ENCODE measurements at places on chromosomes 3 and 15.

DNA sequence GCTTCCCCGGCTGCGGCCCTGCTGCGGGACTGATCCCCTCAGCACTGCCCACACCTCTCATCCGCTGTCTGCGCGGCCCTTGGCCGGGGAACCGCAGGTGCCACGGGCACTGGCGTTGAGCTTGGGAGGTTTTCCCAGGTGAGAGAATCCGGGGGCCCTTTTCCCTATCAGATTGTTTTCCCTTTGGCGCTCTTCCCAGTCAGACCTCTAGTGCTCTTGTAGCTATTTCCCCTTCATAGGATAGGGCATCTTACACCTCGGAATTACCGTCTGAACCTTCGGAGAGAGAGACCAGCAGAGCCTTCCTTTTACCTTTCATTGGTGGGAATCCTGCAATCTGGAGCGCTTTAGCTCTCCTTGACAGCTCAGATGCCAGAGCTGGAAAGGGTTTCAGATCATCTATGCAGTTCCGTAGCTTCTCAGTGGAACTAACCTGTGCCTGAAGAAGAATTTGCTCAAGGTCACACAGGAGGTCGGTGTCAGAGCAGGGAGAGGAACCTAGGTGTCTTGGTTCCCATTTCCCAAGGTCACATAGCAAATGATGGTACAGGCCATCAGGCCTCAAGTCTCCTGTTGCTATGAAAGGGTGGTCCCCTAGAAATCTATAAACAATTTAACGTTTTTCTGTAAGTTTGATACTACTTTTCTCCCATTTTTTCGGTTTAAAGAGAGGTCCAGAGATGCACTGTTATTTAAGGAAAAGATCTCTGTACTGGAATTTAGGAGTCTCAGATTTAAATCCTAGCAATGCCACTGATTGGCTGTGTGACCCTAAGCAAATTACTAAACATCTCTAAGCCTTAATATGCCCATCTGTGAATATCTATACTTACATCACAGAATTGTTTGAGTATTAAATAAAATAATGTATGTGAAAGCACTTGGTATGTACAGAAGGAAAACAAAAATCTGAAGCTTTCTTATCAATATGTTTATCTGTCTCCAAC is 916 bp downstream of the IDH3A start:
- DNase-seq, result no peak

DNA sequence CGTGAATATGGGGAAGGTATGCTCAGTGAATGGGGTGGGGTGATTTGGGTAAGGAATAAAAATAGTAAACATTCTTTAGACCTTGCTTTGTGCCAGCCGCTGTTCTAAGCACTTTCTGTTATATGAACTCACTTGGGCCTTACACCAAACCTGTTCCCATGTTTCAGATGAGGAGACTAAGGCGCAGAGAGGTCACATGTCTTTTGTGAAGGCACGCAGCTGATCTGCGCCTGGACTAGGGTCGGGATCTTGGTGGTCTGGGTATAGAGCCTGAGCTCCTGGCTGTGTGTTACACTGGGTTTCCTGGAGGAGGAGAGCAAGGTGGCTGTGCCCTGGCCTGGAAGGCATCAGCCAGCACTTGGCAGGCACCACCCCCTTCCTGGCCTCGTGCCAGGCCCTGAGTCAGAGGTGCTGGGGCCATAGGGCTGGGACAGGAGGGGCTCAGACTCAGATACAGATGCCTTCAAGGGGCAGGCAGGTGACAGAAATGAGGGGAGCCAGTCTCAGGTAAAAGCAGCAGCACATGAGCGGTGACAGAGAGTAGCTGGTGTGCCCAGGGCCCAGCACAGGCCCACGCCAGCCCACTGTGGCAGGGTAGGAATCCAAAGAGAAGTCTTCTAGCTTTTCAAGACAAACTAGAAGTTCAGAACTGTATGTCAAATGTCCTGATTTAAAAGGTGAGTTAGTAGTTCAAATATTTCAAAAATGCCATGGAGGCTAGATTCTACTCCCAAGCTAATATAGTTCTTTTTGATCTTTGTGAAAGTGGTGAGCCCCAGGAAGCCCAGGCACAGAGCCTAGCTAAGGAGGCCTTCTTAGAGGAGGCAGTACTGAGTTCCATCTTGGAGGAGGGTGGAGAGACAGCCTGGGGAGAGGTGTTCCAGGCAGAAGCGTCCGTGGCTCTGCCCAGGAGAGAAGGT is 83.1 kb downstream of the DNAJB8 start:
- DNase-seq, result peak; percentile 43

DNA sequence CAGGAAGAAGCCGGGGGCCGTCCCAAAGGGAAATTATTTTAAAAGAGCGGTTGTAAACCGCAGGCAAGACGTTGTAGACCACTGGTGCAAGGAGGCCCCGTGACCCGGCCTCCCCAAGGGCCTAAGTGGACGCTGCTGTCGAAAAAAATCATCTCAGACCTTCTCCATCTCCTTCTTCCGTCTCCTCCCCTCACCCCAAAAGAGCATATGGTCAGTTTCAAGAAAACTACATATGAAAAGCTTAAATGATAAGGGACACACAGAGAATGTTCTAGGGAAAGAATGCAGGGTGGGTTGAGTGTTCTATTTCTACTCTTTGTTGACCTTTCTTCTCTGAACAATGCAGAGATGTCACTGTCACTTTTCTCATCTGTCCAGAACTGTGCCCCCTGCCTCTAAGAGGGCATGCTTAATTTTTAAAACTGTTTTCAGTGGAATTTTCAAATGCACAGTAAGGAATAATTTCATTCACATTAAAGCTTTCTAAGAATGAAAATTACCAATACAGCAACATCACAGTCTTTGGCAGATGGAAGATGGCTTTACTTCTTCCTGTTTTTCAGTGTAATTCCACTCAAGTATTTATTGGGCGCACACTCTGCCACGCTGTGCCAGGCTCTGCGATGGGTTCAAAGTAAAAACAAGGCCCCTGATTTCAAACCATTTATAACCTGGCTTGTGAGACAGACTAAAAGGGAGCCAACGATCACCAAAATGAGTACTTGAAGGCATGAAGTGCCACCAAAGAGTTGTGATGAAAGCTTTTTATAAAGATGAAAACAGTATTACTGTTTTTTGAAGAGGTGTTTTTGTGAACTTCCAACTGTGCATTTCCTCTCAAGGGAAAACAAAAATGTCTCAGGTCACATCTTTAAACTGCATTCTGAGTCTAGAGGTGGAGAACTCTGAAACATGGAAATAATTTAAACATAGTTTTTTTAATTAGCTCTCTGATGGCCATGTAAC is 891 bp upstream of the TOP2B start:
- no peak for DNase-seq

- no peak for DNase-seq
Measured at GRCh38 chr15:39432026-39432425, 148.9 kb upstream of the THBS1 start.

GRCh38 chr15:37124331-37124730 is 24.0 kb upstream of the MEIS2 start:
- no peak for DNase-seq

DNA sequence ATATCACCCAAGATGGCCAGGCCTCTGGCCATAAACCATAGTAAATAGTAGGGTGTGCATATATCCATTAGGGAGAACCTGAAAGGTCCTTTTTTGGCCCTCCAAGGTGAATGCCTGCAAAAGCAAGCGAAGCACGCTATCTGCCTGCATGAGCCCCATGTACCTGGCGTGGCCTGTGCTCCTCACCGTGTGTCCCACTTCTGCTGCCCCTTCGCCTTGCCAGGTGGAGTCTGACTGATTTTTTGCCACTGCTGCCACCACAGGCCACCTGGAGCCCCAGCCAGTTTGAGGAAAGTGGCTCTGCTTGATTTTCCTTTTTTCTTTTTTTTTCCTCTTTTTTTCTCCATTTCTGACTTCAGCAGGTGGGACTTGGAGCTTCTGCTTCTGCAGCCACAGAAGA is 139.7 kb downstream of the SNRPN start:
- no peak for DNase-seq

DNA sequence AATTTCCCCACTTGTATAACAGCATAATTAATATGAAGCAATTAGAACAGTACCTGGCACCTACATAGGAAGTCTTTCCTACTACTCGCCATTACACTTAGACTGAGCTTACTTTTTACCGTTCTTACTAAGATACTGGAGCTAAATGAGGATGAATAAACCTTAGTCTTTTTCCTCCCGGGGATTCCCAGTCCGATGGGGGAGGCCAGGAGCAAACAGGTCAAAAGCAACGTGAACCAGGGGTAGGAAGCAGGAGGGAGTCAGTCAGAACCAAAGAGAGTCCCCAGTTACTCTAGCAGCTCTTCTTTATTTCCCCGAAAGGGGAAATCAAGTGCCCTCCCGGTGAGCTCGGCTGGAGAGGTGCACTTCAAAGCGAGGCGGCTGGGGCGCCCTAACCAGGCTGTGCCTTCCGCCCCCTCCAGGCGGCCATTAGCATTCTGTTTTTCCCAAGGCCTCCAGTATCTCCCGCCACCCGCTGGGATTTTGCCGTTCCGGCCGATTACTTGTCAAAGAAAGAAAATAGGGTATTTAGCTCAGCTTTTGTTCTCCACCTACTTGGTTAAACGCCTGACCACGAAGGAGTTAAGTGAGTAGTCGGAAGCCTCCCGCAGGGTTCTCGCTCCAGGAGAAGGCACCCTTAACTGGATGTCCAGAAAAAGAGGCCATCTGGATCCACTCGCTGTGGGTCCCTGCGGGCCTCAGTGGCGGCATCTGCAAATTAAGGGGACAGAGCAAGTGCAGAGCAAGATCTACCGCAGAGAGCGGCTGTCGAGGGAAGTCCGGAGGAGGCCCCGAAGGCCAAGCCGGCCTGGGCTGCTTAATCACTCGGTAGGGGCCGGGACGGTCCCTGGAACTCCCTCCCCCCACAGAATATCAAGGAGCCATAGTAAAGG is 6.3 kb upstream of the EOMES start:
- DNase-seq, result no peak

GRCh38 chr3:100082714-100083113 is 31.6 kb downstream of the FILIP1L start:
- DNase-seq, result no peak

GRCh38 chr15:36499412-36500389 is 79.7 kb upstream of the CDIN1 start:
- DNase-seq, result no peak

DNA sequence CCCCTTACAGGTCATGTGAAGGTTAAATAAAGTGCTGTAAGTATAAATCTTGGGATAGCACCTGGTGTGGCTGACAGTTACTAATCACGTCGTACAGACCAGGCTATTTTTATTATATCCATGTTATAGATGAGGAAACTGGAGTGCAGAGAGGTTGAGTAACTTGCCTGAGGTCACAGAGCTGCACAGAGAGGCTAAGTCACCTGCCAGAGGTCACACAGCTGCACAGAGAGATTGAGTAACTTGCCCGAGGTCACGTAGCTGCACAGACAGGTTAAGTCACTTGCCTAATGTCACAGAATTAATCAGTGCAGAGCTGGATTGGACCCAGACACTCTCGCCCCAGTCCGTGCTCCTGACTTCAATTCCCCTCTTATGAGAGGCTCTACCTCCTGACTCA is 171.5 kb downstream of the NUP210 start:
- DNase-seq, result no peak

DNA sequence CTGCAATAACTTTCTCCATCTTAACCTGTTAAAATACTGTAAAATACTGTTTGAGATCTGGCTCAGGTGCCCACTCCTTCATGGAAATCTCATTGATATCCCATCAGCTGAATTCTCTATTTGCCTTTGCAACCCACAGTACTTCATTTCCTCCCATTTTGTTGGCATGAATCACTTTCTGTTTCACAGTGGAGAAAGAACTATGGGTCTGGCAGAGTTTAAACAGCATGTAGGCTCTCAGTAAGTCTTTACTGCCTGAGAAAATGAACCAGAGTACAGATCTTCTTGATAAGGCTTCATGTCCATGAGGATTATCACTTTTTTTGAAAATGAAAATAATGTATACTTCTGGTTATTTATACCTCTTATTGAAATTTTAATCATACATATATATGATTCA is 245.9 kb downstream of the NAALADL2 start:
- no peak for DNase-seq

DNA sequence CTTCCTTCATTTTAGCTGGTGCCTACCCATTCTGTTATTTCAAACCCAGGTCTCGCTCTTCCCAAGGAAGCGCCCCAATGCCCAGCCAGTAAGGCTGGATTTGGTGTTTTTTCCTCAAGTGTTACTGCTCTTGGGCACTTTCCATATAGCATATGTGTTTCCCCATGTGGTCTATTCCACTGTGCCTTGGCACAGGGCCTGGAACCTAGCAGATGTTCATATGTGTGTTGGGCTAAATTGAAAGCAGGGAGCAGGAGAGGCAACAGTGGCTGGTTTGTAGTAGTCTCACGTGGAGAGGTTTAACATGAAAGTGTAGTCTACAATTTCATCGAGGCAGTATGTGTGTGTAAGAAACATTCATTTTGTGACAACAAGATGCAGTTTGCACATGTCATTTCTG is 48.2 kb upstream of the TEX264 start:
- DNase-seq, result no peak

- peak; percentile 61 for DNase-seq
Measured at GRCh38 chr3:114902691-114903101, 244.4 kb downstream of the ZBTB20 start.

GRCh38 chr3:13605555-13605954 is 56.6 kb downstream of the FBLN2 start:
- DNase-seq, result no peak

DNA sequence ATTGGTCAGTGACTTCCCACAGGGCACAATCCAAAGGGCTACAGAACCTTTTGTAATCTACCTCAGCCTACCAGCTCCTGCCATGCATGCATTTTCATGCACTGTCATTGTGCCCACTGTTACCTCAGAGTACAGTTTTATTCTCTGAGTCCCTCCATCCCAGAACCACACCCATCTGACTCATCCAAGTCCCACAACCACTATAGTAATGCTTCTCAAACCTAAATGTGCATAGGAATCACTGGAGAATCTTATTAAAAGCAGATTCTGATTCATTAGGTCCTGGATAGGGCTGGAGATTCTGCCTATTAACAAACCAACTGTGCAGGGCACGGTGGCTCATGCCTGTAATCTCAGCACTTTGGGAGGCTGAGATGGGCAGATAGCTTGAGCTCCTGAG is 3.7 kb upstream of the B3GALNT1 start:
- DNase-seq, result no peak

- no peak for DNase-seq
Measured at GRCh38 chr3:53941184-53941583, 49.5 kb upstream of the SELENOK start.

DNA sequence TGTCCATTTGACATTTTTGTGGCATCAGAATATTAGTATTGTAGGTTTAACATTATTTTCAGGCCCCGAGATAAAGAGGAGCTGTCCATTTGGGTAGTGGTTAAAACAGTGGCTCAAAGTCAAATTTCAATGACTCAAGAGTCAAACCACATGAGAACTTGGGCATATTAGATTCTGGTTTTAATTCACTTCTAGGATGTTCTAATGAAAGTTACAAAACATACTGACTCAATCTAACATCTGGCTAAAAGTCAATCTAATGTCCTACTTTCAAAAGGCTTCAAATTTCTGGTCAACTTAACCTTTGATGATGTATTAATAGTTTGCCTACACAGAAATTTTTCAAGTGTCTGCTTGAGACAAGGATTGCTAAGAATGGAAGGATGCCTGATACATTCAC is 112.4 kb downstream of the ABI3BP start:
- DNase-seq, result no peak

GRCh38 chr15:87498560-87498959 is 758.0 kb downstream of the NTRK3 start:
- peak; percentile 26 for DNase-seq
